ENCODE measurements at places on chromosomes 7 and 10.

- peak; percentile 40 for DNase-seq
Measured at GRCh38 chr7:92641921-92642511, 51.8 kb upstream of the FAM133B start.

DNA sequence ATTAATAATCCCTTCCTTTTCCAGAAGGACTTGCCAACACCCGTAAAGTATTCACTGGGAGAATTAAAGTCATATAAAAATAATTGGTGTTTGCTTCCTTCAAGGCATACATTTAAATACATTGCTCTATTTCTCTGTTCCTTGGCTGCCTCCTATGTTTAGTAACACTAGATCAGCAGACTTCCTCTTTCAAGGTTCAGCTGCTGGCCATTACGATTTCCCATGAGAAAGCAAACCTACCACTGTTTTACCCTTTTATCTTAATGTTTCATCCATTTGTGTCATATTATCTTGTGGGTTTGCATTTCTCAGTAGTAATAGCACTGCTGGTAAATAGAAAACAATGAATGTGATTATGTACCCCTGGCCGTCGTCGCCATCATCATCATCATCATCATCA, 313.8 kb upstream of the BMPER start:
- DNase-seq = no peak

DNA sequence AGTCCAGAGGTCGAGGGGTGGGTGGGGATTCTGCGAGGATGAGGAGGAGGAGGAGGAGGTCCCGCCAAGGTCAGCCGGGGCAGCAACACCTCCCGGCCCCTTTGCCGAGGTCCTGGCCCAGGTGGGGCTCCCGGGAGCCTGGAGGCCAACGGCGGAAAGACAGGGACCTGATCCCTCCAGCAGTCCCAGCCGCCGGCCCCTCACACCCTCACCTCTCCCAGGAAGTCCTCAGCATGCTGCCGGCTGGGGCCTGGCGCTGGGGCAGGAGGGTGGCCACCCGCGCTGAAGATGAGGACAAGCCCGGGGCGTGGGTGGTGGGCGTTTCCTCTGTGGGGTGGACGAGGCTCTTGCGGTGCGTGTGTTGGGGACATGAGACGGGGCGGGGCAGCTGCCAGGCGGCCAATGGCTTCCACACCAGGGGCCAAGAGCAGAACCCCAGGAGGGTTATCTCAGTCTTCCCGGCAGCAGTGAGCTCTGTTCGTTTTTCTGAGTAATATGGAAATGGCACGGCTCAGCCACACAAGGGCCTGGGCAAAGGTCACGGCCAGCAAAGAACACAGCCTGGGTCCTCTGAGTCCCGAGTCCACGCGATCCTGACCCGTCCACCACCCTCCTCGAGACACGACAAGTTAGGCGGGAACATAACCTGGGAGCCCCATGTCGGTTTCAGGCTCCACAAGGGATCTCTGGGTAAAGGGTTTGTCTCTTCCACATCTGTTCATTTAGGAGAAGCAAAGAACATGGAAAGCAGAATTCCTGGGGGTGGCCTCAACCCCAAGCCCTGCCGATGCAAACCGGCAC, 82.9 kb upstream of the PDGFA start:
- DNase-seq = peak; percentile 25

GRCh38 chr10:84076047-84076388, 63.3 kb upstream of the GHITM start:
- DNase-seq = no peak

- no peak for DNase-seq
Measured at GRCh38 chr10:118181021-118181420, 134.3 kb upstream of the RAB11FIP2 start.

DNA sequence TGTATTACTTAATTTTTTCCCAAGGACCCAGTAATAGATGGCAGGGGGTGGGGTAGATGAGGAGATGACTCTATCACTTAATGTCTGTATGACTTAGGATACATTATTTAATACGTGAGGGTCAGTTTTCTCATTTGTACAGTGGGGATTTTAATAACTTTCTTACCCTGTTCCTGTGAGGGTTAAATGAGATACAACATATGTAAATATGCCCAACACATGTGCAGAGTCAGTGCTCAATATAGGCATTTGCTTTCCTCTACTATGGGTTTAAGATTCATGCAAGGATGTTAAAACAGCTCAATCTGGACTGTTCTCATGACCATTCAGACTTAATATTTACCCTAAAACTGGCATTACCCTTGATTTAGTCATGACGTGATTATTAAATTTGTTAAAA, 31.2 kb downstream of the ST7 start:
- no peak for DNase-seq

Measured in CD14-positive monocyte (primary cell).